ENCODE measurements at places on chromosomes 16 and 17. TPM values are rescaled to one million over a fixed set of nuclear protein-coding genes. Genes with fewer than 3 reads are reported as not detected.

Gene SLC47A2
- not detected for polyA plus RNA-seq

Gene TMEM132E
- polyA plus RNA-seq, result not detected

GRCh38 chr16:75267631-75268264 lies 16.3 kb upstream of the BCAR1 start:
- H3K27ac ChIP-seq, result no peak overlapping the region
- H3K27me3 ChIP-seq, result peaks cover 32% of the 10 kb centered on the region
- H3K4me1 ChIP-seq, result peaks cover 6% of the 10 kb centered on the region
- no peaks in the 10 kb centered on the region for H3K36me3 ChIP-seq

DNA sequence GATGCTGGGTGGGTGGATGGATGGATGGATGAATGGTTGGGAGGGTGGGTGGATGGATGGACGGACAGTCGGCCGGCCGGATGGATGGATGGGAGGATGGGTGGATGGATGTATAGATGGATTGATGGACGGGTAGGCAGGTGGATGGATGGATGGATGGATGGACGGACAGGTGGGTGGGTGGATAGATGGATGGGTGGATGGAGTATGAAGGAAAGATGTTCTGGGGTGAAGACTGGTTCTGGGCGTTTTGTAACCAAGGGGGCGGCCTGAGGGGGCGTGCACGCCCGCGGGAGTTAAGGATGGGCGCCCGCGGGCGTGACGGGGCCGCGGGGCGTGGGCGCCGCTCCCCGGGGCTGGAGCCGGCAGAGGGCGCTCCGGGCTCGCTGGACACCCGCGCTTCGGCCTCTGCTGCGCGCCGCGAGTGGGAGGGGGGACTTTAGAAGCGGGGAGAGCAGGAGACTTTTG lies at the start of gene NECAB2:
Gene NECAB2 (plus strand): TSS at position 407 of the 468 bp plus-strand sequence. CDS start 405 bp downstream, outside the sequence.
- no peaks in the 10 kb centered on the region for H3K4me1 ChIP-seq
- no peak within 1 kb of the TSS for H3K27ac ChIP-seq
- peak; percentile 48 for DNase-seq
- no peak within 1 kb of the TSS for H3K4me3 ChIP-seq

DNA sequence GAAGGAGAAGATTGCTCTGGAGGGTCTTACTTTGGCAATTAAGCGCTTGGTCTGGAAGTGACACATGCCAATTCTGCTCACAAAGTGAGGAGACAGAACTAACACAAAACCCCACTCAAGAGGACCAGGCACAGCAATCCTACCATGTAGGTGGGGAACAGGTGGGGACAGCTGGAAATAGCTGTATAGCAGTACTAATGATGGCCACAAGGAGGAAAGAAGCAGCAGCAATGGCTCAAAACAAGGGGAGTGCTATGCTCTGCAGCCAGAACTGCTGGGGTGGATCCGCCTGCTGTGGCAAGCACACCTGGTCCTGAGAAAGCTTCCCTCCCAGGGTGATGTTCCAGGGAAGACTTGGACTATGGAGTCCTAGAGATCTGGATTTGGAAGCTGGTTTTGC lies 17.0 kb upstream of the TMEM132E start:
- no peak for DNase-seq
- H3K4me3 ChIP-seq, result no peak overlapping the region
- H3K4me1 ChIP-seq, result no peaks in the 10 kb centered on the region
- peaks cover 6% of the 10 kb centered on the region for H3K27me3 ChIP-seq
- H3K27ac ChIP-seq, result no peak overlapping the region
- no peaks in the 10 kb centered on the region for H3K36me3 ChIP-seq

DNA sequence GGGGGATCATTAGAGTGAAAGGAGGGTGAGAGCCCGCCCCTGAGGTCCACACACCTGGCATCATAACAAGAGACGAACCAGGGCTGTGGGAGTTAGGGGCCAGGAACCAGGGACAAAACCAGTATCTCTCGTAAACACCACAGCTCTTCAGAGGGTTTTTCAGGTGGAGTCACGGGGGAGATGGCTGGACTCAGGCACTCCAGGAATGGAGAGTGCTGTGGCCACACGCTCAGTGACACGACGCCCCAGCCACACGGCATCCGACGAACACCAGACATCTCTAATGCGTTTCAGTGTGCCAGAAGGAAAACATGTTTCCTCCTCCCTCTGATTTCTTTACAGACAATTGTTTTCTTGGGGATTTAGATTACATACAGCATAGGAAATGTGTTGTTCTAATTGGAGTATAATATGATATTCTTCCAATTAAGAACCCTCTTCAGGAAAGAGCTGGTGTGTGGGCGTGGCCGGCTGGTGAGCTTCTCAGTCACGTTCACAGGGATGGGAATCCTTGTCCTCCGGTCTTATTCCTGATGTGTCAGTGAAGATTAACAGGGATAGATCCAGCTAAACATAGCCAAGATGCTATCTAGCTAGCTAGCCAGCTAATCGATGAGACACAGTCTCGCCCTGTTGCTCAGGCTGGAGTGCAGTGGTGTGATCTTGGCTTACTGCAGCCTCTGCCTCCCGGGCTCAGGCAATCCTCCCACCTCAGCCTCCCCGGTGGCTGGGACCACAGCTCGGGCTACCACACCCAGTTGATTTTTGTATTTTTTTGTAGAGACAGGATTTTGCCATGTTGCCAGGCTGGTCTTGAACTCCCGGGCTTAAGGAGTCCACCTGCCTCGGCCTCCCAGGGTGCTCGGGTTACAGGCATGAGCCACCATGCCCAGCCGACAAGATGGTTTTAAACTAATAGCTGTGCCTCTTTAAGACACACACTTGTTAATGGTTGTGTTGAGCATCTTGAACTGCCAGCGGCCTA lies 98.6 kb downstream of the BANP start:
- H3K4me1 ChIP-seq, result peaks cover 12% of the 10 kb centered on the region
- no peak overlapping the region for H3K4me3 ChIP-seq

GRCh38 chr17:40949418-40949817 lies 12.0 kb upstream of the KRT23 start:
- no peak overlapping the region for H3K4me3 ChIP-seq
- H3K4me1 ChIP-seq, result peaks cover 9% of the 10 kb centered on the region

DNA sequence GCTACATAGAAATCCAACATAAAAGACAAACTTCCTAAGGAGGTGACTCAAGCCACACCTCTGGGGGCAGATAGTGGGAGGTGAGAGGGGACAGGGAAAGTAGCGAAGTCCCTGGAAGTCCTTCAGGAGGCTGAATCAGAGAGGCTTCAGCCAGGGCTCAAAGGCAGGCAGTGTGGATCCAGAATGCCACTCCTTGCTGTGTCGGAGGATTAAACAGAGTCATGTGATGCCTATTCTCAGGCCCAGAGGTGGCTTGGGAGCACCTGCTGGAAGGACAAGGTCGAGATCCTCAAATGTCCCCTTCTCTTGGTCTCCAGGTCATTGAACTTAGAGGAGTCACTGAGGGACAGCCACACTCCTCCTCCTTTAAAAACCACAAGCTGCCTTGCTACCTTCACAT lies 391.1 kb downstream of the SOX9 start:
- H3K4me1 ChIP-seq, result no peaks in the 10 kb centered on the region
- H3K4me3 ChIP-seq, result no peak overlapping the region
- no peak overlapping the region for H3K27ac ChIP-seq
- no peaks in the 10 kb centered on the region for H3K27me3 ChIP-seq

GRCh38 chr16:22014271-22014873 lies 6.5 kb downstream of the MOSMO start:
- no peak overlapping the region for H3K4me3 ChIP-seq
- no peaks in the 10 kb centered on the region for H3K27me3 ChIP-seq
- peaks cover 14% of the 10 kb centered on the region for H3K4me1 ChIP-seq
- H3K36me3 ChIP-seq, result no peaks in the 10 kb centered on the region

Gene COG4
- 37.6 TPM for polyA plus RNA-seq

Gene GSG1L
- not detected for polyA plus RNA-seq

All from CD14-positive monocyte (primary cell).